Activated naive CD8-positive, alpha-beta T cell treated with anti-CD3 and anti-CD28 coated beads, Interleukin-2, amount 50 U/mL, for 24 hours (primary cell): ENCODE measurements at places on chromosomes 7 and 10.

GRCh38 chr7:141641876-141642275 is 60.1 kb downstream of the DENND11 start:
- peaks cover 38% of the 10 kb centered on the region for H3K36me3 ChIP-seq
- DNase-seq, result no peak
- no peak overlapping the region for H3K4me3 ChIP-seq

DNA sequence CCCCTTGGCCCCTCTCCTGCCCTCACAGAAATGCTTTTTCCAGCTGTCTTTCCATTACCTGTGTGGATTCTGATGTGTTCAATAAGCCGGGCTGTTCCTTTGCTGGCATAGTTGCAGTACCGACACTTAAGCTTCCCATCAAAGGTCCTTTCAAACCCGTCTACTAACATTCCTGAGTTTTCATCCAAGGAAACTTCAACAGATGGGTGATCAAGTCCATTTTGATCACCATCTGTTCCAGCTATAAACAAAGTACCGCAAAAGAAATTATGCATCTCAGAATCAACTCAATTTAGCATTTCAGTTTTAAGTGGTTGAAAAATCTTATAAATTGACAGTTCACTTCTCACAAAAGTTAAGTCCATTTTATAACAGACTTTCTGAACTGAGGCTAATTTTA is 12.7 kb downstream of the IKZF5 start:
- no peaks in the 10 kb centered on the region for H3K27me3 ChIP-seq
- H3K36me3 ChIP-seq, result peaks cover 41% of the 10 kb centered on the region
- no peak overlapping the region for H3K4me3 ChIP-seq
- H3K27ac ChIP-seq, result no peak overlapping the region
- no peak for DNase-seq

- no peaks in the 10 kb centered on the region for H3K36me3 ChIP-seq
- H3K4me1 ChIP-seq, result no peaks in the 10 kb centered on the region
- no peak for DNase-seq
- no peak overlapping the region for H3K27ac ChIP-seq
- H3K4me3 ChIP-seq, result no peak overlapping the region
Measured at GRCh38 chr10:44651834-44652233, 259.3 kb upstream of the TMEM72 start.

DNA sequence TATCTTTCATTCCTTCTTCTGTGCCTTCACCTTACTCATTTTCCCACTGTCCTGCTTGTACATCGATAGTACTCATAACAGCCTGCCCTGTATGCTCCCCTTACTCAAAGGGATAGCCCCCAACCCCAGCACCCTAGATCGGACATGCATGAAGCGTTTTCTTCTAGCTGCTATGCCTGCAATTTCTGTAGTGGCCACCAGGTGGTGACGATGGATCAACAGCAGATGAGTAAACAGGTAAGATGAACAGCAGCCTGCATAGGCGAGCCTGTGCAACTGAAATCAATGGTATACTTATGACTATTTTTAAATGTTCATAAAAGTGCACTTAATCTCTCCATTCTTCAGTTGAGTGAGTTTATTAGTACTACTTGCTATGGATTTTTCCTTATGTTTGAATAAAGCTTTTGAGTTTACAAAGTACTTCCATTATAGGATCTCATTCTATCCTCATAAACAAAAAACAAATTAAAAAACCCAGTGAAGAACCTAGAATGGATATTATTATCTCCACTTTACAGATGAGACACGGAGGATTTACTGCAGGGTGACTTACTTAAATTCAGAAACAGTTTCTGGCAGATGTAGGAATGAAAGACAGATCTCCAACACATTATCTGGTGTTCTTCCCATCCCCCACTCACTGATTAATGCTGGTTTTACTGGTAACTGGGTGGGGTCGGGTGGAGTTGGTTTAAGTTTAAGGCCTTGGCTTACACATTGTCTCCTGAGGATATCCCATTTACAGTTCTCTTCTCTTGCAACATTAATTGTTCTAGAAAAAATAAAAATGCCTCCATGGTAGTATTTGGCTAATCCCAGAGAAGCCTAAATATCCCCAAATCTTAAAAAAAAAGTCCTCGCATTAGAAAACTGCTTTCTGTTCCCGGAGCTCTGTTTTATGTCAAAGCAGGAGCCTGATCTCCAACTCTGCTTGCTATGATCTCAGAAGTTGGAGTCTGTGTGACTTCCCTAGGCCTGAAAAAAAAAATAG is 222.1 kb downstream of the GLI3 start:
- peaks cover 13% of the 10 kb centered on the region for H3K27me3 ChIP-seq
- H3K4me3 ChIP-seq, result no peak overlapping the region
- H3K27ac ChIP-seq, result no peak overlapping the region
